ENCODE measurements at places on chromosomes 12 and 14. TPM values are rescaled to one million over a fixed set of nuclear protein-coding genes. Genes with fewer than 3 reads are reported as not detected.

The LRTM2 gene
- not detected for total RNA-seq

The LRRC10 gene
- total RNA-seq: 33.5 TPM

The RASSF8 gene
- total RNA-seq: 30.6 TPM

GRCh38 chr14:94379291-94380224, 8.8 kb downstream of the SERPINA1 start:
- no peak for DNase-seq
- H3K4me3 ChIP-seq: no peak overlapping the region
- H3K4me1 ChIP-seq: no peaks in the 10 kb centered on the region

DNA sequence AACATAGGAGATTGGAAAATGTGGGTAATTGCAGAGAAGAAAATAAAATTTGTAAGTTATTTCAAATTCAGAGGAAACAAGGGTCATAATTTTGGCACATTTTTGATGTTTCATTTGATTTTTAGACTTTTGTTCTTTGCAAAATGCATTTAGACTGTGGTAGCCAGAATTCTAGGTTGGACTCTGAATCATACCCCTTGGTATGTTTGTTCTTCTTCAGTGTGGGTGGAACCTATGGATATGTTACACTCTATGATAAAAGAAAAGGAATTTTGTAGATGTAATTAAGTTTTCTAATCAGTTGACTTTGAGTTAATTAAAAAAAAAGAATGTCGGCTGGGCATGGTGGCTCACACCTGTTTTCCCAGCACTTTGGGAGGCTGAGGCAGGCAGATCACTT, 827.0 kb downstream of the AACS start:
- no peak overlapping the region for H3K4me3 ChIP-seq
- DNase-seq: no peak
- H3K36me3 ChIP-seq: no peaks in the 10 kb centered on the region
- peak overlapping the region; percentile 92 for H3K27ac ChIP-seq
- H3K27me3 ChIP-seq: no peaks in the 10 kb centered on the region
- peaks cover 20% of the 10 kb centered on the region for H3K4me1 ChIP-seq

The TAS2R9 gene
- 1.8 TPM for total RNA-seq

The GLT8D2 gene
- total RNA-seq: 5.9 TPM

GRCh38 chr12:105733579-105733978, 403.1 kb downstream of the C12orf75 start:
- H3K36me3 ChIP-seq: no peaks in the 10 kb centered on the region
- H3K4me3 ChIP-seq: no peak overlapping the region
- H3K27me3 ChIP-seq: no peaks in the 10 kb centered on the region
- no peaks in the 10 kb centered on the region for H3K4me1 ChIP-seq
- DNase-seq: no peak

DNA sequence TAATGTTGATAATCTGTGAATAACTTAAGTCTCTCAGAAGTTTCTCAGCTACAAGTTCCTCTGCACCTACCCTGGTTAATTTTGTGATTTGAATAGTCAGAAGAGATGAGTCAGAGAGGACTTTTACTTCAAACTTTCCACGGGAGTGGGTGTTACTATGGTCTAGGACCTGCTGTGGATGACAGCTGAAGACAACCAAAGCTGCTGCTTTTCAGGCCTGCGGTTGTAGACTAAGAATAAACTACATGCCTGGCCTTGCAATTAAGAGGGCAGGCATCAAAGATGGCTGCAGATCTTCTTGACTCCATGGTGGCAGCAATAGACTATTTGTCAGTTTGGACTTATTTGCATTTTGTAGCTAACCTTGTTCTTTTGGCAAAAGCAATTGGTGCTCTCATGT, 227.1 kb upstream of the KRR1 start:
- no peak overlapping the region for H3K27ac ChIP-seq
- peak; percentile 24 for DNase-seq
- peaks cover 17% of the 10 kb centered on the region for H3K4me1 ChIP-seq
- H3K27me3 ChIP-seq: no peaks in the 10 kb centered on the region
- H3K4me3 ChIP-seq: no peak overlapping the region

GRCh38 chr12:19021646-19022045, 107.9 kb upstream of the PLEKHA5 start:
- no peak overlapping the region for H3K4me3 ChIP-seq
- no peak overlapping the region for H3K27ac ChIP-seq
- DNase-seq: no peak
- no peaks in the 10 kb centered on the region for H3K4me1 ChIP-seq
- H3K27me3 ChIP-seq: no peaks in the 10 kb centered on the region

GRCh38 chr12:85058339-85058738, 22.2 kb downstream of the LRRIQ1 start:
- no peak for DNase-seq
- H3K27ac ChIP-seq: no peak overlapping the region
- H3K36me3 ChIP-seq: no peaks in the 10 kb centered on the region
- H3K4me3 ChIP-seq: no peak overlapping the region
- H3K27me3 ChIP-seq: no peaks in the 10 kb centered on the region

- H3K4me3 ChIP-seq: no peak overlapping the region
- peaks cover 5% of the 10 kb centered on the region for H3K4me1 ChIP-seq
- no peak overlapping the region for H3K27ac ChIP-seq
- no peaks in the 10 kb centered on the region for H3K36me3 ChIP-seq
- no peaks in the 10 kb centered on the region for H3K27me3 ChIP-seq
Observed at GRCh38 chr12:104764225-104765091, 193.6 kb downstream of the SLC41A2 start.

DNA sequence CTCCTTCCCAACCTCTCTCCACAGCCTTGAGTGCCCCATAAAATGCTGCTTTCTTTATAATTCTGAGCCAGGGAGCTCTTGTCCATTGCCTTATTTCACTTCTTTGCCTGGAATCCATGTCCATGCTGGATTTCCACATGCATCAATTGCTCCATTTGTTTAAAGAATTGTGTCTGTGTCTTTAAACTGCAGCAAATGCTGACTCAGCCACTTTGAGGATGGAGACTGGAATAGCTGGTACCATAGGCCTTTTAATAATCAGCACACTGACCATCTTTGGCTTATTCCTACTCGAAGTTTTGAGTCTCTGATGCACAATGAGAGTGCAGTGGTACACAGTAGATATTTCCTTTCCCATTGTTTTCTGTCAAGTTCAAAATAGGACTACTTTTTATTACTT, 318.8 kb downstream of the LRIG3 start:
- H3K27ac ChIP-seq: no peak overlapping the region
- peaks cover 1% of the 10 kb centered on the region for H3K27me3 ChIP-seq
- H3K4me3 ChIP-seq: no peak overlapping the region
- H3K4me1 ChIP-seq: no peaks in the 10 kb centered on the region
- no peak for DNase-seq

The OASL gene
- not detected for total RNA-seq

The KCNC2 gene
- total RNA-seq: not detected

DNA sequence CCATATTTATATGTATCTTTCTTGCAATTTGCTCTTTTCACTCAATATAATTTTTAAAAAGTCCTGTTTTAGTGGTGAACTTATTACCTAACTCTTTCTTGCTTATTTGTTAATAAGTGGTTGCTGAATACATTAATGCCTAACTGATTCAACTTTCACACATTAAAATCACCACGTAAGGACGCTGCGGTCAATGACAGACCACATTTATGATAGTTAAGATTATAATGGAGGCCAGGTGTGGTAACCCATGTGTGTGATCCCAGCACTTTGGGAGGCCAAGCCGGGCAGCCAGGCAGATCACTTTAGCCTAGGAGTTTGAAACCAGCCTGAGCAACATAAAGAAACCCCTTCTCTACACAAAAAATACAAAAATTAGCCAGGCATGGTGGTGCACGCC, 37.0 kb downstream of the WDR89 start:
- no peak overlapping the region for H3K4me3 ChIP-seq
- no peak overlapping the region for H3K27ac ChIP-seq
- no peaks in the 10 kb centered on the region for H3K27me3 ChIP-seq
- no peaks in the 10 kb centered on the region for H3K4me1 ChIP-seq

DNA sequence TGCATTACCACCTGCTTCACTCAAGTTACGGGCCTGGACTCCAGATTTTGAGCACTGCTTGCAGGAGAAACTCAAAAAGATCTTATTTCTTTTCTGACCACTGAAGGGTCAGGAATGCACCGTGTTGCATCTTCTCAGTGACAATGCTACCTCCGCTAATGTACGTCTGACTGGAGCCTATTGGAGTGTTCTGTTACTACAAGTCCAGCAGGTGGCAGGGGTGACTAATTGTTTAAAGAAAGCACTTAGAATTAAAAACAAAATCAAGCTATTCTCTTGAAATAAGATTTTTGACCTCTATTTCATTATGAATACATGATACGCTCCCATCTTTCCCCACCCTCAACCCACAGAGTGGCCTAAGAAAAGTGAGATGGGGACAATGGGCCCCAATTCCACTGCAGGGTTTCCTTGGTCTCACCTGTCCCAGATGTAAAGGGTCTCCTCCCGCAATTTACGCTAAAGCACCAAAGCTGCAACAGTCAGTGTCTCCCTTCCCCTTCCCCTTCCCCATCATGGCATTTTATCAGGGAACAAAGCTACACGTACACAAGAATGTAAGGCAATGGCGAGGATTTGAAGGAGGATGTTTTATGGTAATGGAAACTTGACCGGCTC, 2.2 kb downstream of the TBPL2 start:
- H3K4me1 ChIP-seq: no peaks in the 10 kb centered on the region
- no peak overlapping the region for H3K27ac ChIP-seq
- no peaks in the 10 kb centered on the region for H3K36me3 ChIP-seq
- H3K27me3 ChIP-seq: peaks cover 9% of the 10 kb centered on the region

DNA sequence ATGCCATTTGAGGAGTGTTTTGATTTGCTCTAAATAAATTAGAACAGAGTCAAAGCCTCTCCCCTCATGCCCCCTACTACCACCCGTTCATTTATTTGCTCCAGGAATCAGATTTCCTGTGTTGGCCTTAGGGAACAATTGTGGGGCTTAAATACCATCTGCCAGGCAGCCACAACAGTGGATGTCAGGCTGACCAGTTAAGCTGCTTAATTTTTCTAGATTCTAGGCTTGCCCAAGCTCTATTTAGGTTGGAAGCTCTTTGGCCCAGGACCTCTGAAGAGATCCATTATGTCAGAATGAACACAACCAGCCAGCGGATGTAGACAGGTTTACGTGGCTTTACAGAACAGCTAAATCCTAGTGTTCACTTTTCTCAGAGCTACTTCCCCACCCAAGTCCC, 1.0 kb upstream of the TIMELESS start:
- H3K27ac ChIP-seq: no peak overlapping the region
- H3K36me3 ChIP-seq: no peaks in the 10 kb centered on the region
- no peak for DNase-seq
- H3K4me1 ChIP-seq: no peaks in the 10 kb centered on the region
- H3K4me3 ChIP-seq: no peak overlapping the region

The GALNT16 gene
- 15.2 TPM for total RNA-seq

DNA sequence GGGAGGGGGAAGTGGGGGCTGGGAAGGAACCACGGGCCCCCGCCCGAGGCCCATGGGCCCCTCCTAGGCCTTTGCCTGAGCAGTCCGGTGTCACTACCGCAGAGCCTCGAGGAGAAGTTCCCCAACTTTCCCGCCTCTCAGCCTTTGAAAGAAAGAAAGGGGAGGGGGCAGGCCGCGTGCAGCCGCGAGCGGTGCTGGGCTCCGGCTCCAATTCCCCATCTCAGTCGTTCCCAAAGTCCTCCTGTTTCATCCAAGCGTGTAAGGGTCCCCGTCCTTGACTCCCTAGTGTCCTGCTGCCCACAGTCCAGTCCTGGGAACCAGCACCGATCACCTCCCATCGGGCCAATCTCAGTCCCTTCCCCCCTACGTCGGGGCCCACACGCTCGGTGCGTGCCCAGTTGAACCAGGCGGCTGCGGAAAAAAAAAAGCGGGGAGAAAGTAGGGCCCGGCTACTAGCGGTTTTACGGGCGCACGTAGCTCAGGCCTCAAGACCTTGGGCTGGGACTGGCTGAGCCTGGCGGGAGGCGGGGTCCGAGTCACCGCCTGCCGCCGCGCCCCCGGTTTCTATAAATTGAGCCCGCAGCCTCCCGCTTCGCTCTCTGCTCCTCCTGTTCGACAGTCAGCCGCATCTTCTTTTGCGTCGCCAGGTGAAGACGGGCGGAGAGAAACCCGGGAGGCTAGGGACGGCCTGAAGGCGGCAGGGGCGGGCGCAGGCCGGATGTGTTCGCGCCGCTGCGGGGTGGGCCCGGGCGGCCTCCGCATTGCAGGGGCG, at the start of gene GAPDH:
TSS of gene GAPDH (plus strand) at position 595 of the 772 bp plus-strand sequence. CDS start 316 bp downstream, outside the sequence.
- H3K27ac ChIP-seq: peak within 1 kb of the TSS; percentile 84
- peak; percentile 97 for DNase-seq
- H3K27me3 ChIP-seq: no peaks in the 10 kb centered on the region

DNA sequence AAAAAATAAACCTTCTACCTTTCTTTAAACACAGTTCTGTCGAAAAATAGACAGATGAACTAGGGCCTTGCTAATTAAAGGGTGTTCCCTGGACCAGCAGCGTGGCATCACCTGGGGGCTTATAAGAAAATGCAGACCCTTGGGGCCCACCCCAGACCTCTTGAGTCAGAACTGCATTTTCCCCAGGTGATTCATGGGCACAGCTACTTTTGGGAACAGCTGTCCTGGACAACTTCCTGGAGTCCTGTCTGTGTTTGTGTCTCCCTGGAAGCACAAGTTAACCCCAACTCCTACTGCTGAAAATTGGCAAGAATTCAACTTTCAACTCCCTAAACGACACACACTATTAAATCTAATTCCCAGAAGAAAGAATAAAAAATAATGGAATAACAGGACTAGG, 17.8 kb downstream of the FBLN5 start:
- DNase-seq: no peak
- no peaks in the 10 kb centered on the region for H3K36me3 ChIP-seq
- no peak overlapping the region for H3K27ac ChIP-seq
- H3K27me3 ChIP-seq: peaks cover 5% of the 10 kb centered on the region
- H3K4me3 ChIP-seq: no peak overlapping the region
- no peaks in the 10 kb centered on the region for H3K4me1 ChIP-seq

- no peaks in the 10 kb centered on the region for H3K36me3 ChIP-seq
- DNase-seq: no peak
- H3K4me3 ChIP-seq: no peak overlapping the region
Observed at GRCh38 chr12:91276509-91276908, 93.9 kb upstream of the DCN start.

GRCh38 chr14:76977793-76978720, 50.5 kb downstream of the IRF2BPL start:
- H3K36me3 ChIP-seq: no peaks in the 10 kb centered on the region
- peak; percentile 92 for DNase-seq
- H3K27me3 ChIP-seq: no peaks in the 10 kb centered on the region
- no peak overlapping the region for H3K4me3 ChIP-seq
- H3K4me1 ChIP-seq: peaks cover 16% of the 10 kb centered on the region

The NFATC4 gene
- 117 TPM for total RNA-seq

DNA sequence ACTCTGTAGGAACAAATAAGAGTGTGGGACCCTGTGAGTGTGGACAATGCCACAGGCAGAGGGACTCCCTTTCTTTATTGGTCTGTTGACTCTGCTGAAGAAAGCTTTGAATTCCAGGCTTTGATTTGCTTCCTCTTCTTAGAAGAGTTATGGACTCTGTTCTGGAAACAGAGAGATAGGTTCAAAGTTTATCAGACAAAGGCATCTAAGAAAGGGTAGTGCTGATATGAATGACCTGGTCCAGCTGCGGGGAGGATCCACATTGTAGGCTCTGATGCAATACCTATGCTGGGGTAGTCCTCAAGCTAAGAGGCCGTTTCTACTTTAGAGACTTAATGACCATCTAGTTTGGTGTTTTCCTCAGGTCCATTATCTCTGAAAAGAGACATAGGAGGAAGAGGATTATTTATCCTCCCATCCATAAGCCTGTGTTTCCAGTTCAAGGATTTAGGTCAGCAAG, 10.7 kb upstream of the IKZF4 start:
- H3K36me3 ChIP-seq: no peaks in the 10 kb centered on the region
- no peak overlapping the region for H3K4me3 ChIP-seq
- no peaks in the 10 kb centered on the region for H3K27me3 ChIP-seq
- peaks cover 6% of the 10 kb centered on the region for H3K4me1 ChIP-seq
- no peak overlapping the region for H3K27ac ChIP-seq

The RD3L gene
- 0.18 TPM for total RNA-seq

The AQP2 gene
- not detected for total RNA-seq
